Progenitor cell of endocrine pancreas (in vitro differentiated cells): ENCODE measurements at places on chromosomes 11 and 22.

- no peak for DNase-seq
- H3K4me3 ChIP-seq, result no peak overlapping the region
These were observed 53.2 kb downstream of the MTMR3 start for GRCh38 chr22:29936186-29936585.

DNA sequence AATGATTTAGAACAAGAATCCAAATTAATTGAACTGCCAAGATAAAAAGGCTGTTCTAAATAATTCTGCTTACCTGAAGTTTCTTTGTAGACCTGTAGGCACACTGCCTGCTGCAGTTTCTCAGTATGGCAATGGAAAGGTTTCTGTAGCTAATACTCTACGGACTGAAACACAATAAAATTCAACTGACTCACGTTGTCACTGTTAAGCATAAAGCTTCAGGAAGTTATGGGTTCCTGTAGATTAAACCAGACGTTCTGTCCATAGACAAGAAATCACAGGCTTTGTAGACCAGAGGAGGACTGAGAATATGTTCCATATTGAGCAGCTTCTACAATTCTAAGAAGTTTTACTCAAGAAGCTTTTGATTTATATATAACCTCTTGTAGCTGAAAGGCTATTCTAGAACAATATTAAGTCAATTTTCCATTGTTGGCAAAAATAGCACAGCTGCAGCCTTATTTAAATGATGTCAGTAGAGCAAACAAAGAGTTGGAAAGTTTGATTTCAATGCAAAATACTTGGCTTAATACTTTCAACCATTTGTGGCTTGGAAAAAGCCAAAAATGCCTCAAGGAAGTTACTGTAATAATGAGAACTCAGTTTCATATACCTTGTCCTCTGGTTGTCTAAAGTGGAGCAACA lies at the start of gene GLYATL2:
Gene GLYATL2 (minus strand): TSS at position 344 of the 645 bp plus-strand sequence. CDS start 5,092 bp downstream, outside the sequence.
- H3K36me3 ChIP-seq, result peaks cover 2% of the 10 kb centered on the region
- DNase-seq, result no peak
- H3K4me3 ChIP-seq, result no peak within 1 kb of the TSS
- H3K4me1 ChIP-seq, result no peaks in the 10 kb centered on the region

GRCh38 chr22:48968201-48968959 lies 859.3 kb downstream of the BRD1 start:
- peaks cover 2% of the 10 kb centered on the region for H3K4me1 ChIP-seq
- H3K27ac ChIP-seq, result no peak overlapping the region
- peak; percentile 50 for DNase-seq

- DNase-seq, result no peak
- H3K4me3 ChIP-seq, result no peak overlapping the region
- no peaks in the 10 kb centered on the region for H3K4me1 ChIP-seq
- H3K36me3 ChIP-seq, result peaks cover 7% of the 10 kb centered on the region
- no peak overlapping the region for H3K27ac ChIP-seq
These were observed 71.4 kb downstream of the CTSC start for GRCh38 chr11:88266157-88266556.

DNA sequence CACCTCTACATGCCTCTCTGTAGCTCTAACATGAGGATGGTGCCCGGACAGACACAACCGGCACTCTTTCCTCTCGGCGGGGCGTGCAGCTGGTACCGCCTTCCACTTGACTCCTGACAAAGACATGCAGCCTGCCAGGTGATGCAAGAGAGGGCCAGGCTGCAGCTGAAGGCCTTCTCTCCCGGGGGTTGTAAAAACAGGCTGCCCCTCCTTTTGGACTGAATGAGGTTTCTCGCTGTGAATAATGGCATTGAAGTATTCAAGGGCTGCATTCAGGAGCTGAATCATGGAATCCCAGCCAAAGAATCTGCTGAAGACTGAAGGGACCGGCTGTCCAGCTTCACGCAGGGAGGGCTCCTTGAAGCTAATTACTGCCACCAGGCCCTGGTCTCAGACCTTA lies 110.9 kb downstream of the GALNT18 start:
- H3K4me3 ChIP-seq, result no peak overlapping the region
- peaks cover 3% of the 10 kb centered on the region for H3K27me3 ChIP-seq
- no peaks in the 10 kb centered on the region for H3K36me3 ChIP-seq
- H3K27ac ChIP-seq, result no peak overlapping the region
- no peaks in the 10 kb centered on the region for H3K4me1 ChIP-seq
- DNase-seq, result no peak

DNA sequence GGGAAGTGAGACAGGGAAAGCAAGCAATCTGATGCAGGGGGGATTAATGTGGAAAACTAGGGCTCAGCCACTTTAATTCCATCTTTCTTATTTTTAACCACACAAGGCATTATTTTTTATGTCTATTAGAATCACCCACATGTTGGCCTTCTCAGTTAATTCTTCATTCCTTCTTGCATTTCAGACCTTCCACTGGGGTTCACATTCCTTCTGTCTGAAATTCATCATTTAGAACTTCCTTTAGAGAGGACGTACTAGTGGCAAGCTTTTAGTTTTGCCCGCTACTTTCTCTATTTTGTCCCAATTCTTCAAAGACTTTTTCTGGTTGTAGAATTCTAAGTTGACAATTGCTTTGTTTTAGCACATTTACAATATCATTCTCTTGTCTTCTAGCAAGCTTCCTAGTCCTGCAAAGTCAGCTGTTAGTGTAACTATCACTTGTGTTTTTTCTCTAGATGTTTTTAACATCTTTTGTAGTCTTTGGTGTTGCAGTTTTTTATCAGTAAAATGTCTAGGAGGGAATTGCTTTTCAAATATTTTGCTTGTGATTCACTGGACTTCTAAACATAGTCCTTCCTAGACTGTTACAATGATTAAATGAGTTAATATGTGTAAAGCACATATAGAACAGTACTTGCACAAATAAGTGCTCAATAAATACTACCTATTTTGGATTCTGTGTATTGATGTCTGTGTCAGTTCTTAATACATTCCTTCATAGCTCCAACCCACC lies 5.5 kb upstream of the NNMT start:
- peaks cover 18% of the 10 kb centered on the region for H3K4me1 ChIP-seq
- no peak for DNase-seq
- peaks cover 16% of the 10 kb centered on the region for H3K27me3 ChIP-seq
- H3K36me3 ChIP-seq, result peaks cover 4% of the 10 kb centered on the region

- no peak for DNase-seq
- H3K4me3 ChIP-seq, result no peak overlapping the region
- H3K4me1 ChIP-seq, result peaks cover 22% of the 10 kb centered on the region
- H3K27ac ChIP-seq, result no peak overlapping the region
- H3K36me3 ChIP-seq, result no peaks in the 10 kb centered on the region
These were observed 12.3 kb downstream of the MYO7A start for GRCh38 chr11:77140231-77140851.

DNA sequence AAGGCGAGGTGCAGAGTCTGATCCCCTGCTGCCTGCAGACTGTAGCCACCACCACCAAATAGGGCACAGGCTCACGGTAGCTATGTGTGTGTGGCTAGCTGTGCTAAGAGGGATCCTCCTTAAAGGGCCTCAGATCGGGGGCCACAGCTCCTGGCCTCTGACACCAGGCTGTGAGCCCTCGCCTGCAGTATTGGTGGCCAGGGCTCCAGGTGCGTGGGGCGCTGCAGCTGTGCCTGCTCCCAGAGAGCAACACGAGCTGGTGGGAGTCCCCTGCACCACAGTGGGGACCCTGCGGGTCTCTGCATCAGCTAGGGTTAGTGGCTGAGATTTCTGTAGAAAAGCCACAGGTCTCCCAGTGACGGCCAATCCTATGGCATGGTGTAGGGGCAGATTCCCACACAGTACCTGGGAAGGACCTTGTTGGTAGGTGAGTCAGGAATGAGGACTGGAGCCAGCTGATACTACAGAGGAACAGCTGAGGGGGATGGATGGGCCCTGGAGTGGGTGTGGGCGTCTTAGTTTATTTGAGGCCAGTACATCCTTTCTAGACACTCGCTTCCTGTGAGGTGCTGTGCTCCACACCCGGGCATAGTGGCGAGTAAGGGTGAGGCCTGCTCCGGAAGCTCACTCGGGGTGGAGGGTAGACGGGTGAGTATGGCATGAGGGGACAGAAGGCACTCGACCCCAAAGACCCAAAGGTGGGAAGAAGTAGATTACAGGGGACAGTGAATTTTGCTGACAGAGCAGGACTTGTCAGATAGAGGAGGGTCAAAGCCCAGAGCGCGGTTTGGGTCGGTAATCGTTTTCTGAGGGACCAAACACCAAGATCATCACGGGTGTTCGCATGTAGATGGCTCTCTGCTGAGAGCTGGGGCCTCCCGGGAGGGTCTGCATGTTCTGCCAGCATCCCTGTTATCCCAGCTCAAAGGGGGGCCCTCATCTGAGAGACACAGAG lies 212.5 kb downstream of the TBC1D22A start:
- H3K4me1 ChIP-seq, result peaks cover 14% of the 10 kb centered on the region
- peaks cover 20% of the 10 kb centered on the region for H3K36me3 ChIP-seq
- no peak overlapping the region for H3K4me3 ChIP-seq
- no peak for DNase-seq
- H3K27ac ChIP-seq, result no peak overlapping the region

DNA sequence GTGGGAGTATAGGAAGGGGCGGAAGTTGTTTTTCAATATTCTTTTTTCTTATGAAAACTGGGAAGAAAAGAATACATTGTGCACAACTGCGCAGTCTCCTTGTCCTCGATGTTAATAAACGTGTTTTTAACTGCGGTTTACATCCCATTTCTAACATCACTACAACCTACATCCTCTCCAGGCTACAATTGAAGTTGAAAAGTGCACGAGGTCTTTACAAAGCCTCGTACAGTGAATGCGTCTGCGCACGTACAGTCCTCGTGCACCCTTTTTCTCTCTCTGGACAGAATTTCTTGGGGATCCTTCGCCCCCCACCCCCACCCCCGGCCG lies 102.4 kb downstream of the WT1 start:
- peak overlapping the region; percentile 42 for H3K27ac ChIP-seq
- no peaks in the 10 kb centered on the region for H3K36me3 ChIP-seq
- H3K27me3 ChIP-seq, result peaks cover 43% of the 10 kb centered on the region
- no peak for DNase-seq
- peak overlapping the region; percentile 68 for H3K4me3 ChIP-seq

GRCh38 chr11:122599434-122599833 lies 56.1 kb upstream of the UBASH3B start:
- H3K27me3 ChIP-seq, result no peaks in the 10 kb centered on the region
- no peak for DNase-seq
- H3K36me3 ChIP-seq, result no peaks in the 10 kb centered on the region
- H3K4me1 ChIP-seq, result no peaks in the 10 kb centered on the region
- no peak overlapping the region for H3K27ac ChIP-seq
- H3K4me3 ChIP-seq, result no peak overlapping the region

- DNase-seq, result no peak
- H3K27me3 ChIP-seq, result no peaks in the 10 kb centered on the region
- H3K36me3 ChIP-seq, result no peaks in the 10 kb centered on the region
- no peak overlapping the region for H3K4me3 ChIP-seq
- peaks cover 16% of the 10 kb centered on the region for H3K4me1 ChIP-seq
- no peak overlapping the region for H3K27ac ChIP-seq
These were observed 66.0 kb downstream of the MICAL2 start for GRCh38 chr11:12176410-12176809.

DNA sequence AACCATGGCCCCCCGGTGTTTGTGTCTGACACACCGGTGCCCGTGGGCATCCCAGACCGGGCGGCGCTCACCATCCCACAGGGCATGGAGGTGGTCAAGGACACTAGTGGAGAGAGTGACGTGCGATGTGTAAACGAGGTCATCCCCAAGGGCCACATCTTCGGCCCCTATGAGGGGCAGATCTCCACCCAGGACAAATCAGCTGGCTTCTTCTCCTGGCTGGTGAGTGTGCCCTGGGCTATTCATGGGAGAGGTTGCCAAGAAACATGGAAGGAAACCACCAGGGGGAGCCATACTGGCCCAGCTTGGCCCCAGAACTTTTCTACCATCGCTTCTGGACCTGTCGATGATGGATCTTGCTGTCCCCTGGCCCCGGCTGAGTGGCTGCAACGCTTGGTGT lies 36.5 kb downstream of the PRDM11 start:
- peaks cover 11% of the 10 kb centered on the region for H3K36me3 ChIP-seq
- DNase-seq, result no peak
- H3K4me1 ChIP-seq, result peaks cover 5% of the 10 kb centered on the region
- H3K4me3 ChIP-seq, result peak overlapping the region; percentile 26

DNA sequence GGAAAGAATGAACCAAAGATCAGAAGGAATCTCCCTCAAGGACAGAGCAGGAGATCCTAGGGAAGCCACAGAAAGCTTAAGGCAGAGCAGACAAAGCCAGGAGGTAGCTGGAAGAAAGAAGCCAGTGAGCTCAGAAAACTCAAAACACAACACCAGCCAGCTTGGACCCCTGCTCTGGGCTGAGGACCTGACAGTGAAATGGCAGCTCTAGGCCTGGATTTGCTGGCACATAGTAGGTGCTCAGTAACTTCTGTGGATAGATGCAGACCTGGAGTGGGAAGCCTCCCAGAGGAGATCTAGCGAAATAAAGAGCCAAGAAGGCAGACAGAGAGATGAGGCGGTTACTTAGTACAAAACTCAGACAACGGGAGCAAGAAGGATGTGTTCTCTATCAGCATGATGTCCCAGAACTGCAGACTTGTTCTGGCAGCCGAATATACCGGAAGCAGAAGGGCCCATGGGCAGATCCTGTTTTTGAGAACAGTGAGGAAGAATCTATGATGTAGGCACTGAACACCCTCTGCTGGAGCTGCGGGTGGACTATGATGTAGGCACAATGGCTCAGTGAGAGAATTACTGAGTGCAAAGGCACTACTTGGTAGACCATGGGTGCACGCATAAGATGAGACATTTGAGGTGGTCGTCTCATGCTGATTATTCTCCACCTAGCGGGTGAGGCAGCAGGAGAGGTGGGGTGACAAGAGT lies 4.8 kb downstream of the ROBO4 start:
- H3K4me1 ChIP-seq, result no peaks in the 10 kb centered on the region
- no peak for DNase-seq
- H3K36me3 ChIP-seq, result no peaks in the 10 kb centered on the region
- H3K27me3 ChIP-seq, result peaks cover 52% of the 10 kb centered on the region
- no peak overlapping the region for H3K27ac ChIP-seq

DNA sequence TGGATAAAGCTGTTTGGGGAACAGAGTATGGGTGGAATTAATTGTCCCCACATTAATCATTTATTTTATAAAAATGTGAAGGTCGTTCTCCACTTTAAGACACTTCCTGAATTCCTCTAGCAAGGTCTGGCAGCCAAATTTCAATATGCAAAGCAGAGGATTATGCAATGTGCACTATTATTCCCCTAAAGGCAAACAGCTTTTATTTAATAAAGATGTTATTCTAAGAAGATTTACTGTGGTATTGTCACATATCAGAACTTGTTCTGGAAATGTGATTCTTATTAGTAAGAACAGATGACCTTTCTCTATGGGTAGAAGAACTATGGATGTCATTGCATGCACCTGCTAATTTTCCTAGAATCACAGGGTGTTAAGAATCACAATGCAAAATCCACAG lies 1128.8 kb upstream of the CCDC90B start:
- peaks cover 5% of the 10 kb centered on the region for H3K4me1 ChIP-seq
- DNase-seq, result no peak
- H3K36me3 ChIP-seq, result no peaks in the 10 kb centered on the region
- H3K4me3 ChIP-seq, result no peak overlapping the region

DNA sequence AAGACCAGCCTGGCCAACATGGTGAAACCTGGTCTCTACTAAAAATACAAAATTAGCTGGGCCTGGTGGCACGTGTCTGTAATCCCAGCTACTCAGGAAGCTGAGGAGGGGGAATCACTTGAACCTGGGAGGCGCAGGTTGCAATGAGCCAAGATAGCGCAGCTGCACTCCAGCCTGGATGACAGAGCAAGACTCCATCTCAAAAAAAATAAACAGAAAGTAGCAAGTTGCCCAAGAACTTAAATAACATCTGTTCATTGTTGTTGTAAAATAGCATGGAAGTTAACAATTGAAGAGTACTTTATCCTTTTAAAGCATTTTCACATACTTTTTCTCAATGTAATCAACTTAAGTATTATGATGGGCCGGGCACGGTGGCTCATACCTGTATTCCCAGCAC lies 5.7 kb downstream of the AMBRA1 start:
- H3K4me3 ChIP-seq, result no peak overlapping the region
- DNase-seq, result no peak
- H3K27me3 ChIP-seq, result no peaks in the 10 kb centered on the region
- no peak overlapping the region for H3K27ac ChIP-seq
